NCI-H510A treated with DMSO at 0.1 percent for 48 hours (cell line): ENCODE measurements at places on chromosomes 6 and 20.
A peak's percentile ranks its signal among the peaks of the same experiment; 100 is the strongest.

GRCh38 chr6:90216072-90216977, 80.3 kb downstream of the BACH2 start:
- DNase-seq = no peak

GRCh38 chr20:62367633-62368391, 700 bp upstream of the LAMA5 start:
- peak; percentile 49 for DNase-seq

DNA sequence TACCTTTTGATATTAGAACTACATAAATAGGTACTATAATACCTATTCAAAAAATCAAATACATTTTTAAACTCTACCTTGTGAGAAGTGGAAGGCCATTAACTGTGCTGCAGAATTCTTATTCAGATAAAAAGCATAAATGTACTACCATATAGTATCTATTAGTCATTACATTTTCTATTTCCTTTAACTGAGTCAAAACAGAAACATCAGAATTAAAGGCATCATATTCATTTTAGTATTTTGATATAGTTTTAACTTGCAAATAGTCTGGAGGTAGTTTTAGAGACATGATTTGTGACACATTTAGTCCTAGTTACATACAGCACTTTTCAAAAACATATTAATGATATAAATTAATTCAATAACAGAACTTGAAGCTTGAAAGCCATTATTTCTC, 39.9 kb upstream of the TAB2 start:
- no peak for DNase-seq

DNA sequence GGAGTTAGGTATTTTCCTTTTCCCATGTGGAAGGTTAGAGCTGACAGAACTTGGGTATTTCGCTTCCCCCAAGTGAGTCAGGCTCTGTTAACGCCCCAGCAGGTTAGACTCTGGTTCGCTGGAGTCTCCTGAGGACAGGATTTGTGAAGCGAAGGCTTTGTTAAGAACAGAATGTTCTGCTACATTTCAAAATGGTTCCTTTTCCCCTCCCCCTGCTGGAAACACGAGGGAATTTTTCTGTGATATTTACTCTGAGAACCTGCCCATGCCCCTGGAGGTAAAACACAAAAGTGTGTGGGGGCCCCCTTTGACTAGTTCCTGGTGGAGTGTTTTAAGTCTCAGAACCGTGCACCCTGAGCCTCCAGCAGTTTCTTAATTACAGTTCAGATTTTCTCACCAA, 731.4 kb upstream of the CITED2 start:
- no peak for DNase-seq

- no peak for DNase-seq
Measured at GRCh38 chr6:139296927-139297326, 5.1 kb upstream of the TXLNB start.

- DNase-seq = no peak
Measured at GRCh38 chr6:92479831-92480230, 939.5 kb downstream of the EPHA7 start.

DNA sequence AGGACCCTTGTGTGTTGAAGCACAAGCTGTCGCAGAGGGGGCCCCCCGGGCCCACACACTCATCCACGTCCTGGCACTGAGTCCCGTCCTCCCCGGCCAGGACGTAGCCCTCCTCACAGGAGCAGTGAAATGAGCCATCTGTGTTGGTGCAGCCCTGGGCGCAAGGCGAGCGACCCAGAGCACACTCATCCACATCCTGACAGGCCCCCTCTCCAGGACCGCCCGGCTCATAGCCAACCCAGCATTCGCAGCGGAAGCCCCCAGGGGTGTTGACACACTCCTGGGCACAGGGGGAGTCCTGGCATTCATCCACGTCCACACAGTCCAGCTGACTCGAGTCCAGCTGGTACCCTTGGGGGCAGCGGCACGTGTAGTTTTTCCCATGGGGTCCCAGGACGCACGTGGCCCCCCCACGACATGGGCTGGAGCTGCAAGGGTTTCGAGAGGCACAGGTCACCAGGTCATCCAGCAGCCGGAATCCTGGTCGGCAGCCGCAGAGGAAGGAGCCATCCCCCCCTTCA, 1.2 kb downstream of the CD93 start:
- DNase-seq = no peak
